ENCODE measurements at places on chromosomes 12 and 14.
A peak's percentile ranks its signal among the peaks of the same experiment; 100 is the strongest.

DNA sequence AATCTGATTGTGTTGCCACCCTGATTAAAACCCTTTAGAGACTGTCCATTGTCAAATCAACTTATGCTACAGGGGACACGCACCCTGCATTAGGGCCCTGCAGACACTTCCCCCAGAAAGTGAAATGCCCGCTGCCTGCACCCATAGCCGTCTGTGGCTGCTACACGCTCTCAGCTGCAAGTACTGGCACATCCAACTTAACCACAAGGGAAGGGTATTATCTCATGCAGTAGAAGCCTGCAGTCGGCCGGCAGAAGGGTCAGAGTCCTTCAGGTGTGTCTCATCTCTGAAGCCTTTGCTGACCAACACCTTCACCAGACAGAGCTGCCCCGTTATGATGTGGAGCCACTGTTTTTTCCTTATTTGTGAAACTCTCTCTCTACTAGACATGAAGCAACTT is 20.8 kb downstream of the CFAP251 start:
- no peak for DNase-seq

- no peak for DNase-seq
Observed at GRCh38 chr14:78399316-78399889, 229.2 kb downstream of the NRXN3 start.

DNA sequence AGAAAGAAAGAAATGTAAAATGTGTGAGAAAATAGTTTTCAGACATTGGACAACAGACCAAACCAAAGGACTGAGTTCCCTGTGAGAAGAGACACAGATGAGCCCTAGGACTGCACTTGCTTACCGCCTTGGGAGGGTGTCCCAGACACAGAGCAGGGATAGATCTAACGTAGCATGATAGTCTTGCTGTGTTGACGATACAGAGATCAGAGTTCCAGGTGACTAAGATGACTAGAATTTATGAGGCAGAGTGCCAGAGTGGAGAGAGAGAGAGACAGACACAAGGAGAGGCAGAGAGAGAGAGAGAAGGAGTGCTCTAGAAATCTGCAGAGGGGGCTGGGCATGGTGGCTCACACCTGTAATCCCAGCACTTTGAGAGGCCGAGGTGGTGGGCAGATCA is 148.2 kb upstream of the LMNTD1 start:
- no peak for DNase-seq

- DNase-seq, result no peak
Observed at GRCh38 chr14:62301080-62301479, 538.9 kb downstream of the SNAPC1 start.

DNA sequence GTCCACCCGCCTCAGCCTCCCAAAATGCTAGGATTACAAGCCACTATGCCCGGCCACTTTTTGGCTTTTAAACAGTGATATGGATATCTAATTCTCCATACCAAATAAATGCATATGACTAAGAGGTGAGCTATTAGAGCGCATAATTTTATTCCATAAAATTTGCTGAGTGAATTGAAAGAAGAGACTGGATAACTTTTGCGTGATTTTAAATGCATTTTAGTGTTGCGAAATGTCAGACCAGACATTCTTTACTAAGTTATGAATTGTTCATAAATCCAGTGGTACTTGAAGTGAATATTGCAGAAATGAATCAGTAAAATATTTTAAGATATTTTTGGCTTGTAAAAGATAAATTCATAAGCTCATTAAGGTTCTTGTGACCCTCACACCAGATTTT is 50.9 kb upstream of the DIP2B start:
- no peak for DNase-seq

- no peak for DNase-seq
Observed at GRCh38 chr14:100906420-100906819, 2.9 kb upstream of the RTL1 start.

GRCh38 chr14:94029265-94029664 is 3.1 kb downstream of the OTUB2 start:
- DNase-seq, result no peak

- no peak for DNase-seq
Observed at GRCh38 chr12:43345023-43345422, 207.0 kb downstream of the ADAMTS20 start.

- DNase-seq, result peak; percentile 68
Observed at GRCh38 chr14:103520657-103521437, 1.8 kb downstream of the CKB start.

DNA sequence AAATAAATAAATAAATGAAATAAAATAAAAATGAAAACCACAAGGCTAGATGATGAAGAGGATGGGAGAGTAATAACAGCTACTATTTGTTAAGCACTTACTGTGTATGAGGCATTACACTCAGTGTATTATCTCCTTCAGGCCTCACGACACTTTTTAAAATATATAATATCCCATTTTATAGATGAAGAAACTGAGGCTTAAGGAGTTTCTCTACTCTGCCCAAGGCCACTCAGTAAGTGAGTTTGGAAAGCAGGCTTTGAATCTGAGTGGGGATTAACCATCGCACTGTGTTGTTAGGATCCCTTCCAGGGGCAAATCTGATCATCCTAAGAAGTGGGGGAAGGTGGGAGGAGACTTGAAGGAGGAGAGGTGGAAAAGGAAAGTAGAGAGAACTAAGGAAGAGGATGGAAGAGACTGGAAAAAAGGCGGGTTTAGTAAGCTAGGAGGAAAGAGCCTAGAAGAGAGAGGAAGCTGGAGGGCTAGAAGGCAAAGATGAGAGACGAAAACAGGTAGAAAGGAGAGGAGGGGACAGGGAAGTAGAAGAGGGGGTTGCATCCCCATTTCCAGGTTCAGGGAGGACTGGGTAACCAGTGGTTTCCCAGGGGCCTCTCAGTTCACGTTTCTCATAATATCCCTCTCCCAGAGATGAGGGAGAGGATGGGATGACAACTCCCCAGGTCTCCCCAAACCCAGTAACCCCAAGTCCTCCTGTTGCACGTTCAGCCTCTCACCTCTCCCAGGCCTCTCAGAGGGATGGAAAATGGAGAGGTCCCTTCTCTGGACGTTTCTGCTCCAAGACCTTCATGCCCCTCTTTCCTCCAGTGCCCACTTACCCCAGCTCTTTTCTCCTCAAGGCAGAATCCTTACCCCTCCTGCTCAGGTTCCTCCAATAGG is 1.7 kb downstream of the STAT6 start:
- DNase-seq, result no peak

DNA sequence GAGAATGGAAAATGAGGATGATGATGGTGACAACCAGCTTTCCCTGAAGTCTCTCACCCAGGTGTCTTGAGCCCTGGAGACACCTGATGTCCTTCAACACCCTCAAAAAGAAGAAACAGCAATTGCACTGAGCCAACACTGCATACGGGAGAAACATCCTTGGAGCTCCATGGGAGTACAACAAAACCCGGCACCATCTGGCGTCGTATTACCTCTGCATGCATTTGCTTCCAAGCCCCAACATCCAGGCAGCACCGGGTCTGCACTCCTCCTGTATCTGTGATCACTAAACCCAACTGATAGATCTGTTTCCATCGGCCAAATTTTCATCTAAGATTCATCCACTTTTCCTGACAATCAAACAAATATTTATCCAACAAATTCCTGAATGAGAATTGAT is 249.9 kb downstream of the DPF3 start:
- DNase-seq, result no peak

GRCh38 chr12:110669193-110669502 is 19.8 kb downstream of the HVCN1 start:
- no peak for DNase-seq

- no peak for DNase-seq
Observed at GRCh38 chr14:91272341-91273272, 28.1 kb upstream of the GPR68 start.

- no peak for DNase-seq
Observed at GRCh38 chr14:37583358-37584210, 11.5 kb downstream of the FOXA1 start.

DNA sequence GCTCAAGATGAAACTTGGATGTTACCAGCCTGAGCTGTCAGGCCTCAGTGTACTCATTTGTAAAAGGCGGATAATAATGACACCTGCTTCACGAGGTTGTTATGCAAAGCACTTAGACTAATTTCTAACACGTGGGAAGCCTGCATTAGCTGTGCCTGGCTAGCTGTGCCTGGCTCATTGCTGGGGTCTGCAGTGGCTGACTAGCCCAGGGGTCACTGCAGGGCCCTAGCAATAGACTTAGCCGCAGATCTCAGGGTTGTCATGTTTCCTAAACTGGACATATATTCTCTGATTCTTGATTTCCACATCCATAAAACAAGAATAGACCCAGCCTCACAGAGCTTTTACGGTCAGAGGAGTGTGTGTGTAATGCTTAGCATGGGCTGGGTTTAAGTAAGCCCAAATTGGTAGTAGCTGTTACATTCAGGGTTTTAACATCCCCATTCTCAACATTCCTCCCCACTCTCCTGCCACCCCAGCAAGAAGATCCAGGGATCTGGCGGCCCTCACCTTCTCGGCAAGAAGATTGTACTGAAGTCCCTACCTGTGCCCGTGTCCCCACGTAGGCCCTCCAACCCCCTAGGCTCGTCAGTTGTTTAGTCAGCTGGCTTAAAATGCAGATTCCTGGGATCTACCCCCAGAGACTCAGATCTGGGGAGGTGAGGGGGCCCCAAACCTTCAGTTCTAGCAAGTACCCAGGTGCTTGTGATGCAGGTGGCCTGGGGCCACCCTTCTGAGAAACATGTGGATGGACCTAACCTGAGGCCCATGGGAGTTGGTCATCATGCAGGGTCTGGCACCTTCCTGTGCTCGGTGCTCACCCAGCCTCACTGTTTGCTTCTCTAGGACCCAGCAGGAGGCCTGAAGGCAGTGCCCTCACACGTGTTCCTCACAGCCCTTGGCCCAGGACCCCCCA is 8.6 kb downstream of the NR4A1 start:
- DNase-seq, result no peak

DNA sequence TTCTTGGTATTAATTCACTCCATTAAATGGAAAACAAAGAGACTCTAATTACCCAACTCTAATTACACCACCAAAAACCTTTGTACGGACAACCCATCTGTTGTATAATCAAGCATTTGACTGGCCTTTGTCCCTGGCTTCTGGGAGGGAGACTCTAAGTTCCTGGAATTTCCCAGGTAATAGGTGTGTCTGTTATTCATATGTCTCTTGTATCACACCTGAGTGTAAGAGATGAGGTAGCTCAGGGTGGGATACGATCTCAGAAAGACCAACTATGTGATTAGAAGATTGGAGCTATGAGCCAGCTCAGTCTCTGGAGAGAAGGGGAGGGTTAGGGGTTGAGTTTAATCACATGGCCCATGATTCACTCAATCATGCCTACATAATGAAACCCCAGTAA is 94.7 kb upstream of the PLXNC1 start:
- no peak for DNase-seq

GRCh38 chr12:51744235-51744634 is 104.3 kb downstream of the FIGNL2 start:
- no peak for DNase-seq

DNA sequence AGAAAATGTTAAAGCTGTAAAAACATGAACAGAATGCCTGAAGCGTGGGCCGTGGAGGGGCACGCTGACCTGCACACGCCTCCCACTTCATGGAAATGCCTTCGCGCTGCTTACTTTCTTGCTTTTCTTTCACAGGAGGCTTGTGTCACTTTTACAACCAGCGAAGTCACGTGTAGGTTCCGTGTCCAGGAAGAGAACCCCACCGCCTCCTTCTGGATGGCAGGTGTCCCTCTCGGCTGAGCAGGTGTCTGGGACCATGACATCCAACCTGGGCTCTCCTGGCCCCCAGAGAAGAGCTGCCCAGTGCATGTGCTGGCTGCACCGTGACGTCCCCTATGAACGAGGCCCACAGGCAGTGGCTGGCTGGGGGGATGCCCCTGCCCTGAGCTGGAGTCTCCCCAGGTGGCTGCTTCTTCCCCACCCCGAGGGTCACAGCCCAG is 345.0 kb upstream of the SFSWAP start:
- DNase-seq, result no peak

DNA sequence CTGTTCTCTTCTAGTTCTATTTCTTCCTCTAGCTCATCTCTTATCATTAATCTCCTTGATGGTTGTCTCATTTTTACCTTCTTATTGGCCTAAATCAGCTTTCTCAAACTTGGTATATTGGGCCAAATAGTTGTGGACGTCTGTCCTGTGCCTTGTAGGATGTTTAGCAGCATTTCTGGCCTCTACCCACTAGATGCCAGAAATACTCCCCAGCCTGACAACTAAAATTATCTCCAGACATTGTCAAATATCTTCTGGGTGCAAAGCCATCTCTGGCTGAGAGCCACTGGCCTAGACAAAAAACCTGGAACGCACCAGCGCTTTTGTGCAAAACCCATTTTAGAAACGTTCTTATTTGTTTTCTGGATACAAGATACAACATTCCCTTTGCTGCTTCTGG is 38.8 kb upstream of the LRRC10 start:
- no peak for DNase-seq

- DNase-seq, result peak; percentile 70
Observed at GRCh38 chr12:109428037-109428629, 49.0 kb downstream of the KCTD10 start.

GRCh38 chr14:100586403-100587085 is 673 bp downstream of the BEGAIN start:
- DNase-seq, result no peak

- DNase-seq, result no peak
Observed at GRCh38 chr12:121796855-121797751, 3.6 kb upstream of the RHOF start.

GRCh38 chr12:120455302-120455701 is 9.1 kb downstream of the GATC start:
- DNase-seq, result no peak

DNA sequence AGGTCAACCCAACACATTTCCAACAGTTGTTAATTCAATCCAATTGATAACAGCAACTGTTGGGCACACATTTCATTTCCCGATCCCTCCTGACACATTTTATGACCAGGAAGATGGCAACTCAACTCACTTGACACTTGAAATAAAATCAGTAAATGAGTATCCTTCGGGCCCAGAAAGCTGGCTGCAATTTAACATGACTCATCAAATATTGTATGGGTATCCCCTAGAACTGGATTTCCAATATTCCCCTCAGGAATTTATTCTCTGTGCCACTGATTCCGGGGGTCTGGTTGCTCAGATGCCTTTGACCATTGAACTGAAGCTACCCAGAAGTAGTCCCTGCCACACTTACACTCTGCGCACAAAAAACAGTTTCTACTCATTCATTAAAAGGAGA is 42.1 kb downstream of the INTS13 start:
- DNase-seq, result no peak

DNA sequence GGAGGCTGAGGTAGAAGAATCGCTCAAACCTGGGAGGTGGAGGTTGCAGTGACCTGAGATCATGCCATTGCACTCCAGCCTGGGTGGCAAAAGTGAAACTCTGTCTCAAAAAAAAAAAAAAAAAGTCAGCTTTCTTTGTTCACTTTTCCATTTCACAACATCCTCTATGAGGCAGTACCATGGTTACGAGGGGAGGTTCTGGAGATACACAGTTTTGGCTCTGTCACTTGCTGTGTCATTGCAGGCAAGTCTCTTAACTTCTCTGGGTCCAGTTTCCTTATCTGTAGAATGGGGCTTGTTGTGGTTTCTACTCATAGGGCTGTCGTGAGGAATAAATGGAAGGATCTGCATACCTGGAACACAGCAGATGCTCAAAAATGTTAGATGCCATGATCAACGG is 75.6 kb upstream of the SLC24A4 start:
- DNase-seq, result no peak

Data from CD4-positive, alpha-beta T cell treated with Interleukin-15 for 4 hours (primary cell).